ENCODE measurements at places on chromosomes 3 and 15.

DNA sequence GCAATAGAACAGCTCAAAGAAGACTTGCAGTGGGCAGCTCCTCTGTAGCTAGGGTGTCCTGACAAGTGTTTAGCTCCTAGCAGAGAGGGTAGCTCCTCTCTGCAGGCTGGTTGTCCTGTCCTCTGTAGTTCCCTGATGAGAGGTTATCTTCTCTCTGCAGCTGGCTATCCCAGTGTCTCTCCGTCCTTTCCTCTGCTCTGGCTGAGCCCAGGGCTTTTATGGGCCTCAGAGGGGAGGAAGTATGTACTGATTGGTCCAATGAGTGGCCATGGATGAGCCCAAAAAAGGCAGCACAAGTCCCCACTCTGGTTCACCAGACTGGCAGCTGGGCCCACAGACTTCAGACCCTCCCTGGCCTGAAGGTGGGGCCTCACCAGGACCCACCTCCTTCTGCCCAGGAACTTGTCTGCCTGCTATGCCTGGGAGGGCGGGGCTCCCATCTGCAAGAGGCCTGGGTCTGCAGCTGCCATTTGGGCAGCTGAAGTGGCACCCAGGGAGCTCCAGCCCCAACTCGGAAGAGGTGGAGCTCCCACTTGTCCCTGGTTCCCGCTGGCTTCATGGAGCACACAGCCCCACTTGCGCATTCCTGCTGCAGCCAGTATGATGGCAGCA is 27.2 kb upstream of the MEX3B start:
- DNase-seq, result no peak

- no peak for DNase-seq
Measured at GRCh38 chr15:60370105-60370868, 27.5 kb downstream of the ANXA2 start.

- DNase-seq, result no peak
Measured at GRCh38 chr3:111923095-111923771, 55.6 kb upstream of the ABHD10 start.

GRCh38 chr3:45412763-45413162 is 24.4 kb downstream of the LARS2 start:
- DNase-seq, result no peak

- no peak for DNase-seq
Measured at GRCh38 chr3:154794814-154795445, 285.2 kb upstream of the MME start.

GRCh38 chr3:194134231-194134756 is 1.7 kb upstream of the HES1 start:
- peak; percentile 29 for DNase-seq

GRCh38 chr15:62697636-62698035 is 344.9 kb upstream of the TPM1 start:
- no peak for DNase-seq

DNA sequence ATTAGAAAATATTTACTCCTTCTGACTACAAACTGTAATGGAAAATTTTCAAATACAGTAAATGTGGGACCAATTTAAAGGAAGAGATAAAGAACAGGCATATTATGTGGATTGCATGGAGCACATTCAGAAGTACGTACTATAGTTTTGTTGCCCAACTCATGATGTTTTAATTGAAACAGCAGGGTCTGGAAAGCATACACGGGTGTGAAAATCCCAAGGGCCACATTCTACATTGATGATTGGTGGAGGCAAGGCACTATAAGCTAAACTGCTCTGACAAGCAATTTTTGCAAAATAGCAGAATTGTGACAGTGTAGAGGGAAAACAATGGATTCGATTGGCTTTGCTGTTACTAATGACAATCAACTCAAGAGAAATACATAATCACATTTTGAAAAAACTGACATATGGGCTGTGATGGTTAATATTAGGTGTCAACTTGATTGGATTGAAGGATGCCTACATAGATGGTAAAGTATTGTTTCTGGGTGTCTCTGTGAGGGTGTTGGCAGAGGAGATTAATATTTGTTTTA is 458.6 kb downstream of the PYDC2 start:
- DNase-seq, result no peak

- no peak for DNase-seq
Measured at GRCh38 chr3:68009900-68010299, 355.5 kb upstream of the SUCLG2 start.

- no peak for DNase-seq
Measured at GRCh38 chr3:7207125-7207524, 346.2 kb downstream of the GRM7 start.

- no peak for DNase-seq
Measured at GRCh38 chr3:70582803-70583202, 270.4 kb upstream of the MDFIC2 start.

GRCh38 chr15:31464216-31465082 is 137.8 kb downstream of the KLF13 start:
- DNase-seq, result no peak

DNA sequence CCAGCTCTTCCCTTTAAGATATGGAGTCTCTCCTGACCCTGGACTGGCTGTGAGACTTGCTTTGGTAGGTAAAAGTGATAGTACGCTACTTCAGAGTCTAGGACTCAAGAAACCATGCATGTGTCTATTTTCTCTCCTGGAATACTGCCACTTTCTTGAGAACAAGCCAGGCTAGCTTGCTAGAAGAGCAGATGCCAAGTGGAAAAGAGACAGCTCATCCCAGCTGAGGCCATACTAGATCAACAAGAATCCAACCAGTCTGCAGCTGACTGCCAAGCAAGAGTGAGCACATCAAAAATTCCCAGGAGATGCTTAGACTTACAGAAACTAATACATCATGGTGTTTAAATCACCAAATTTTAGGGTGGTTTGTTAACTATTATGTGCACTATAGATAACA is 208.3 kb upstream of the RBMS3 start:
- no peak for DNase-seq

DNA sequence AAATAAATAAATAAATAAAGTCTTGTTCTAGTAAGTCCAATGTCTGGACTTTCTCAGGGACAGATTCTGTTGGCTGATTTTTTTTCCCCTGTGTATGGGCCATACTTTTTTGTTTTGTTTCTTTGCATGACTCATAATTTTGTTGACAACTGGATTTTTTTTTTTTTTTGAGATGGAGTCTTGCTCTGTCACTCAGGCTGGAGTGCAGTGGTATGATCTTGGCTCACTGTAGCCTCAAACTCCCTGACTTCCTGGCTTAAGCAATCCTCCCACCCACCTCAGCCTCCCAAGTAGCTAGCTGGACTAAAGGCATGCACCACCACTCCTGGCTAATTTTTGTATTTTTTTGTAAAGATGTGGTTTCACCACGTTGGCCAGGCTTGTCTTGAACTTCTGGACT is 38.9 kb downstream of the TICRR start:
- DNase-seq, result no peak

All from activated CD4-positive, alpha-beta T cell treated with anti-CD3 and anti-CD28 coated beads for 24 hours (primary cell).